Thoracic aorta endothelial cell (primary cell): ENCODE measurements at places on chromosomes 5 and 9. TPM values are rescaled to one million over a fixed set of nuclear protein-coding genes. Genes with fewer than 3 reads are reported as not detected.

FGD3 gene
- total RNA-seq = not detected in 2 replicates

ANXA2R gene
- total RNA-seq = 2.1 and 5.5 TPM in 2 replicates

ZNF608 gene
- total RNA-seq = 14.6 and 21.0 TPM in 2 replicates

ALAD gene
- total RNA-seq = 17.6 and 18.7 TPM in 2 replicates

IL3 gene
- not detected in 2 replicates for total RNA-seq

FOXD4L3 gene
- total RNA-seq = 0.27 TPM in 1 of 2 replicates, not detected in the other

CKMT2 gene
- not detected in 2 replicates for total RNA-seq

SLC6A3 gene
- total RNA-seq = not detected in 2 replicates

C9orf153 gene
- 0.22 and 0.27 TPM in 2 replicates for total RNA-seq

CPEB4 gene
- total RNA-seq = 18.4 and 30.2 TPM in 2 replicates

DMRT3 gene
- total RNA-seq = not detected in 2 replicates

LCN1 gene
- total RNA-seq = not detected in 2 replicates

ESM1 gene
- total RNA-seq = 411 and 422 TPM in 2 replicates

FOXI1 gene
- total RNA-seq = not detected in 2 replicates

CNTLN gene
- total RNA-seq = 20.7 and 22.0 TPM in 2 replicates

LRRC26 gene
- not detected in 2 replicates for total RNA-seq

DBH gene
- not detected in 2 replicates for total RNA-seq

CDC25C gene
- 13.0 and 19.0 TPM in 2 replicates for total RNA-seq

KCNMB1 gene
- 0.40 and 1.1 TPM in 2 replicates for total RNA-seq

TNIP1 gene
- total RNA-seq = 74.5 and 77.5 TPM in 2 replicates

SOWAHA gene
- not detected in 2 replicates for total RNA-seq

CAMK4 gene
- 0.93 and 2.6 TPM in 2 replicates for total RNA-seq

CD14 gene
- total RNA-seq = 0.14 and 0.40 TPM in 2 replicates

PDE6A gene
- not detected in 2 replicates for total RNA-seq

SHISAL2B gene
- total RNA-seq = not detected in 2 replicates

GABRP gene
- 0.27 and 0.50 TPM in 2 replicates for total RNA-seq

ACTBL2 gene
- not detected in 2 replicates for total RNA-seq

MPDZ gene
- 77.3 and 79.4 TPM in 2 replicates for total RNA-seq

C5orf58 gene
- not detected in 2 replicates for total RNA-seq

PCDHGC3 gene
- total RNA-seq = 13.3 and 19.6 TPM in 2 replicates

MAML1 gene
- total RNA-seq = 13.2 and 18.0 TPM in 2 replicates

LCN15 gene
- total RNA-seq = not detected in 2 replicates

ANKRD18A gene
- 0.53 and 1.1 TPM in 2 replicates for total RNA-seq

POU5F2 gene
- total RNA-seq = 3.2 and 3.9 TPM in 2 replicates

AHRR gene
- total RNA-seq = 6.8 and 9.7 TPM in 2 replicates

SLC4A9 gene
- not detected in 2 replicates for total RNA-seq

IFNA13 gene
- not detected in 2 replicates for total RNA-seq

HRCT1 gene
- 2.0 and 2.7 TPM in 2 replicates for total RNA-seq

ZFP37 gene
- total RNA-seq = 1.1 and 1.6 TPM in 2 replicates

NDUFAF2 gene
- total RNA-seq = 30.7 and 42.9 TPM in 2 replicates

PCDHB11 gene
- total RNA-seq = 0.07 and 0.27 TPM in 2 replicates

ENTPD2 gene
- not detected in 2 replicates for total RNA-seq

C1QTNF3 gene
- 0.57 and 0.80 TPM in 2 replicates for total RNA-seq

FGF1 gene
- 0.07 TPM in 1 of 2 replicates, not detected in the other for total RNA-seq
